ENCODE measurements at places on chromosomes 3 and 15.

GRCh38 chr3:131750256-131750655, 247.5 kb upstream of the MRPL3 start:
- DNase-seq, result no peak

- DNase-seq, result no peak
These were observed 199.8 kb downstream of the XXYLT1 start for GRCh38 chr3:195071011-195071728.

- no peak for DNase-seq
These were observed 197.5 kb downstream of the SOX2 start for GRCh38 chr3:181909241-181909640.

GRCh38 chr3:72111265-72112205, 326.6 kb upstream of the PROK2 start:
- DNase-seq, result no peak

- DNase-seq, result no peak
These were observed 38.8 kb upstream of the RNF7 start for GRCh38 chr3:141699324-141699723.

DNA sequence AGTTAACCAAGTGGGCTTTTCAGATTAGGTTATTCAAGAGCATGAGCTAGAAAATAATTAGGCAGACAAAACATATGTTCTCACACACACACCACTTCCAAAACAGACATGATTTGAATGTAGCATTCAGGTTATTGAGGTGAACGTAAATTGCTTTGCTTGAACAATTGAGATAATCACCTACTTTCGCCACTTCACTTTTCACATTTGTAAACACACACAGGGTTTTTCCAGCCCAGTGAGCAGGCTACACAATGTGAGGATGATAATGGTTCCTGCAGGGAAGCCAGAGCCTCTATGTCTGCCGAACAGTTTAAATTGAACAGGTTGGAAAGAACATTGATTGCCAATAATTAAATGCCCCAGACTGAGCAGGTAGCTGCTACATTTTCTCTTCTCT, 560.8 kb downstream of the OCA2 start:
- no peak for DNase-seq
